ENCODE measurements at places on chromosomes 12 and 14.
A peak's percentile ranks its signal among the peaks of the same experiment; 100 is the strongest.

GRCh38 chr14:92407410-92407809, 84.4 kb downstream of the SLC24A4 start:
- peak; percentile 2 for DNase-seq

- no peak for DNase-seq
These were observed 479.9 kb upstream of the NOVA1 start for GRCh38 chr14:27077710-27078109.

- DNase-seq: no peak
These were observed 9.1 kb upstream of the FBLN5 start for GRCh38 chr14:91956616-91957015.

DNA sequence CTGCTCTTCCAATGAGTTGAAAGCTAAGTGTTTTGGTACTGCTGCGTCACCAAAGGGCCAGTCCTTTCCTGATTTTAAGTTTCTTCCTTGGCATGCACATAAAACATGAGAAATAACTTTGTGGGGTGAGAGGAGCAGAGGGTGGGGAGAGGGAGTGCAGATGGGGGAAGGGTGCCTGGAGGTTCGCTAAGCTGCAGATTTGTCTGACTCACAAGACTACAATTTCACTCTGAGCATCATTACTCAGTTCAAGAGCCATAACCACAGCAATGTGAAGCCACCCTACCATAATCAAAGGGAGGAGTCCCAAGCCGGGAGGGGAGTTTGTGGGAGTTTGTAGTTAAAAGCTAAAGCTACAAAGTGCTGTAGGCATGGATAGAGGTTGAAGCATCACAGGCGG, 136.1 kb downstream of the ANO2 start:
- DNase-seq: no peak

DNA sequence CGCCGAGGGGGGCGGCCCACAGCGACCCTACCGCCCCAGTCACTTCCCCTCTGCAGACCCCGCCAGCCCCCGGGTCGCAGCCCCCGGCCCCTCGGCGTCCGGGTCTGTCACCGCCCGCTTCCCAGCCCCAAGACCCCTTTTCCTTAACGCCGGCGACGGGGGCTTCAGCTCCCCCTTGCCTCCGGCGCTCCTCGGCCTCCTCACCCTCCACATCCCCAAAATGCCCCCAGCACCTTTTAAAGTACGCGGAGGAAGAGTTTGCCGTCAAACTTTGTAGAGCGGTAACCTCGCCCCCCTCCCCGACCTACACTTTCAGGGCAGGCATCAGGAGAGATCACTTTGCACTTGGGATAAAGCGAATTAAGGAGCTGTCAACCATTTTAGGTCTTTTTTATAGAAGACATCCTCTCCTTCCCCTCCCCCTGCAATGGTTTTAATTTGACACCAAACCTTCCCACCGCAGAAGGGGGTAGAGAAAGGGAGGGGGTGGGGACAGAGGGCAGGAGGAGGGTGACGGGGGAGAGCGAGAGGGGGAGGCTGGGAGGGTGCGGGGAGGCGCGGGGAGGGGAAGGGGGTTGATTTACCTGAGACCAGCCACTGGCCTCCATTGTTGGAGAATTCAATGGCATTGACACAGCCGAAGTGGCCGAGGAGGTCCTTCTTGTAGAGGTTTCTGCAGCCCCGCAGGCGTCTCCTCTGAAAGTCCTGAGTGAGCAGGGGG, 578 bp downstream of the DCAF5 start:
- no peak for DNase-seq

GRCh38 chr14:35339761-35340406, 47.7 kb downstream of the PSMA6 start:
- DNase-seq: peak; percentile 53

DNA sequence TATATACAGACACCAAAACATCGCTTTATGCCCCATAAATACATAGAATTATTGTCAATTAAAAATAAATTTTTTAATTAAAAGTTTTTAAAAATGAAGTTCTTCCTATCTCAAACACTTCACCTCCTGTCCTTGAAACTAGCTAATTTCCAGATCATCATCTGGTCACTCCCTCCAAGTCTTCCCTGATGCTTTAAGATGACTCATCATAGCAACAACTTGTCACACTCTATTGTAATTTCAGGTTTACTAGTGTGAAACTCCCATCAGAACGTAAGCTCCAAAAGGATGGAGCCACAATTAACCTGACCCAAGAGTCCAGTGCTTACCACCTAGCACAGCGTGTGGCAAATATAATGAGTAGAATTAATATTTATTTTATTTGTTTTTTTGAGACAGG, 16.3 kb downstream of the GXYLT1 start:
- DNase-seq: no peak

- DNase-seq: no peak
These were observed 53.6 kb upstream of the EIF5 start for GRCh38 chr14:103280278-103280928.

- DNase-seq: no peak
These were observed 198.3 kb upstream of the CPNE8 start for GRCh38 chr12:39103552-39104165.

DNA sequence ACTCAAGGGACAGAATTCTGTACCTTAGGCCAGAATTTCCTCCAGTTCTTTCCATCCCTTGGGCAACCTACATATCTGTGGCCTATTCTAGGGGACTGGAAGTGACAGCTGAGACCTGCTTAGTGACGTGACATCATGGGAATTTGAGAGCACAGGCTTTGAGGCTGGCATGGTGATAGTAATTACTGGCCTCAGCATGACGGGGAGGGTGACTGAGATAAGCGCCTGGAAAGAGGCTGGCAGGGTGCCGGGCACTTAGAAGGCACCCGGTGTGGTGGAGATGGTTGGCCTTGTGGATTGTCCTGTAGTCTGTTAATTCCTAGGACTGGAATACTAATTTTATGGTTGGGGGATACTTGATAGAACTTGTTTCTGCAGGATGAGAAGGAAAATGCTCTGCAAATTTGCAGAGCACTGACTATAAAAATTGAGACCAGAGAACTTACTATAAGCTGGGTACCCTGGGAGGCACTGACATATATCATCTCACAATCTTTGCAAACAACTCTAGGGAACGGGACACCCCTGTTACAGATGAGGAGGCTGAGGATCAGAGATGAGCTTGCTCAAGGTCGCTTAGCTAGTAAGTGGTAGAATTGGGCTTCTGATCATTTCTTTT, 42.2 kb upstream of the TBX3 start:
- no peak for DNase-seq

GRCh38 chr14:99784508-99784907, 8.7 kb upstream of the EML1 start:
- DNase-seq: no peak

DNA sequence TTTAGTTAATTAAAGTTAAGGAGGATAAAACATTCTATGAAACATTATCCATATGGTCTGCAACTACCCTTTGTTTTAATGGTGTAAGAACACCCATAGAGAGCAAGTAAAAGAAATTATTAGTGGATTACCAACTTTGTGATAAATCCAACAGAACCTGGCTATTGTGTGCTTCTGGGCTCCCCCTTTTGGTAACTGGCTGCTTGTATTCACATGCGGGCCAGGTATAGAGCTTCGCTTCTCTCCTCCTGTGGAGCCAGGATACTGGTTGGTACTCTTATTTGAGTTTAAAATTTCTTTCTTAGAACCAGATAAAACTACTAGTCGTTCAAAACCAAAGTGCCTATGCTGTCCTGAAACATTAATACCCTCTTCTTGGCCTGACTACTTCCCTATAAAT, 81.0 kb downstream of the PTPRR start:
- DNase-seq: no peak

GRCh38 chr12:93108985-93109384, 179.9 kb upstream of the EEA1 start:
- no peak for DNase-seq

- DNase-seq: no peak
These were observed 297.2 kb upstream of the AMIGO2 start for GRCh38 chr12:47376927-47377326.

GRCh38 chr12:52061470-52062166, 8.2 kb upstream of the ATG101 start:
- no peak for DNase-seq

- DNase-seq: no peak
These were observed 36.7 kb upstream of the EGLN3 start for GRCh38 chr14:33987565-33988080.

- DNase-seq: no peak
These were observed 50.3 kb downstream of the CCNK start for GRCh38 chr14:99531251-99532096.

DNA sequence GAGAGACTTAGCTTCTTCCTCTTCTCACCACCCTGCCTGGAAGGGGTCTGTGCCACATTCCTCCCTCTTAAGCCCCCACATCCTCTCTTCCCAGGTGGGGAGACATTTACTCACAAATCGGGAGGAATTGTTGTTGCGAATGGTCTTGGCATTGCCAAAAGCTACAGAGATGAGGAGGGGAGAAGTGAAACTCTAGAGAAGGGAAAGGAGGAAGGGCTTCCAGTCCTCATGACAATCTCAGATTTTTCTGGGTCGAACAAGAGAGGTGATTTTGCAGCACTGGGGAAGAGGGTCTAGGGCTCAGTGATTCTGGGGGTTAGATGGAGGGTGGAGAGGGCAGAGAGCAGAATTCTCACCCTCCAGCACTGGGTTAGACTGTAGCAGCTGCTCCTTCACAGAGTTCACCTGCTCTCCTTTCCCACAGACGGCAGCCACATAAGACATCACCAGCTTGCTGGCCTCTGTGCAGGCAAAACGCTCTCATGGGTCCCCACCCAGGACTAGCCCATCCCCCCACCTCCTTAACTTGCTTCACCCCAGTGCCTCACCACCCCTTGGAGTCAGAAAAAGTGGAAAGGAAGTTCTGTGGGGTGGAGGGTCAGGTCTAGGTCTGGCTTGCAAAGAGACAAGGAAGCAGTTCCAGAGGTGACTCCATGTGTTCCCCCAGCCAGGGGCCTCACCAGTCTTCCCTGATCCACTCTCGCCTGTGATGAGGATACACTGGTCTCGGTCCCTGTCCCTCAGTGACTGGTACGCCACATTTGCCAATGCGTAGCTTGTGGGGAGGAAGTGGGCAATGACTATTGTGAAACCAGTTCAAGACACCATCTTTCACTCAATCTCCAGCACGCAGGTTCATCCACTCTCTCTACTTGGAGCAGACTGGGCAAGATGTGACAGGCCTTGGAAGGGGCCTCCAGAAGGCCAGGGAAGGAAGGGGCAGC, 2.7 kb downstream of the MYO1A start:
- no peak for DNase-seq

DNA sequence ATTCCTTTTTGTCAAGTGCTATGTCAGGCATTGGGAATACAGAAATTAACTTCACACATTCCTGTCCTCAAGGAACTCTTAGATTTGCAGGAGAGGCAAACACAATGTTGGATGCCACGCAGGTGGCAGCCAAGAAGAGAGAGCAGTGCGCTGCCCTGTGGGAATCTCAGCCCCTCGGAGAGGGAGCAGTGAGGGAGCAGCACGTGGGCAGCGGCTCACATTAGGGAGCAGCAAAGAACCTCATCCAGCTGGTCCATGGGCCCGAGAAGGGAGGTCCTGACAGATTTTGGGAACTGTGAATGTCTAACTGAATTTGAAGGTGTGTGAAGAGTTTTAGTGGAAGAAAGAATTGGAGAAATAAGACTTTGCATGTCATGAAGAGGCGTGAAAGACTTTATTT, 47.2 kb upstream of the EVL start:
- DNase-seq: no peak

GRCh38 chr14:75482366-75482765, 39.9 kb upstream of the BATF start:
- DNase-seq: no peak

GRCh38 chr14:66009089-66009488, 477.1 kb upstream of the CCDC196 start:
- no peak for DNase-seq

DNA sequence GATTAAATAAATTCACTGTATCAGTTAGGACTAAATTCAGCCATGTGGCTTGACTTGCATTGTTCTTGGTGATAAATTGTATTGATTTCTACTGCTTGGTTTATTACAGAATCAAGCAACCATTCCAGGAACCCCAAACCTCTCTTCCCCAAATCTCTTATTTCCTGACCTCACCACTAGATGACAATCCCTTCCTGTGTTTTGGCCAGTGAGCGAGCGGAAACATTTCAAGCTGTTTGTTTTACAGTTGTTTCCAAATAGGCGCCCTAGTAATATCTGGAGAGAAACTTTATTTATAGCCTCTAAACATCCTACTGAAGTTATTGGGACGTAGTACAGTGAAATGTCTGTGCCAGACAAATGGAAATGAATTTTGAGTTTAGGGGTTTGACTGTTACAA, 161.1 kb downstream of the SNAPC1 start:
- no peak for DNase-seq

DNA sequence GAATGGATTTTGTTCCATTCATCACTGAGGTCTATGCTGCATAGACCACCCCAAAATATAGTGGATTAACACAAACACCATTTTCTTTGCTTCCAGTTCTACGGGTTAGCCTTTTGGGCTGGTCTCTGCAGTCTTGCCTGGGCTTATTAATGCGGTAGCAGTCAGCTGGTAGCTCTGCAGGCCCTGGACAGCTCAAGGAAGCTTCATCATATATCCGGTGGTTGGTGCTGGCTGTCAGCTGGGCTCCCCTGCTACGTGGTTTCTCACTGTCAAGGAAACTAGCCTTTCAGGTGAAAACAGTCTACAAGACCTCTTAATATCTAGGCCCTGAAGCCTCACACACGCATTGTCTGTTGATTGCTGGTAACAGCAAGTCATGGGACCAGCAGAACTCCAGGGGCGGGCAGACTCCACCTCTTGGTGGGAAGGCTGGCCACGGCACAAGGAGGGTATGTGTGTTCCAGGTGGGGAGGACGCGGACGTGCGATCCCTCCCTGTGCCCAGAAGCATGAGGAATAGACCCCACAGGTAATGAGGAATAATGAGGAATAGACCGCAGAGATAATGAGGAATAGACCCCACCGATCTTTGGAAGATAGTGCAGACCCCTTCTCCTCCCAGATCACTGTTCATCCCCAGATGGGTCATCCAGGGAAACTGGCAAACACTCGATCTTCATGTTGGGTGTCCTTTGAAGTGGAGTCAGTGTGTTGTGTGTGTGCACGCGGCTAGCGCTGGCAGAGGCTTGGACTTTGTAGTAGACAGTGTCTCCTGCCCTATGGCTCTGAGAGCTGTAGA, 13.3 kb downstream of the TSPAN9 start:
- DNase-seq: no peak

DNA sequence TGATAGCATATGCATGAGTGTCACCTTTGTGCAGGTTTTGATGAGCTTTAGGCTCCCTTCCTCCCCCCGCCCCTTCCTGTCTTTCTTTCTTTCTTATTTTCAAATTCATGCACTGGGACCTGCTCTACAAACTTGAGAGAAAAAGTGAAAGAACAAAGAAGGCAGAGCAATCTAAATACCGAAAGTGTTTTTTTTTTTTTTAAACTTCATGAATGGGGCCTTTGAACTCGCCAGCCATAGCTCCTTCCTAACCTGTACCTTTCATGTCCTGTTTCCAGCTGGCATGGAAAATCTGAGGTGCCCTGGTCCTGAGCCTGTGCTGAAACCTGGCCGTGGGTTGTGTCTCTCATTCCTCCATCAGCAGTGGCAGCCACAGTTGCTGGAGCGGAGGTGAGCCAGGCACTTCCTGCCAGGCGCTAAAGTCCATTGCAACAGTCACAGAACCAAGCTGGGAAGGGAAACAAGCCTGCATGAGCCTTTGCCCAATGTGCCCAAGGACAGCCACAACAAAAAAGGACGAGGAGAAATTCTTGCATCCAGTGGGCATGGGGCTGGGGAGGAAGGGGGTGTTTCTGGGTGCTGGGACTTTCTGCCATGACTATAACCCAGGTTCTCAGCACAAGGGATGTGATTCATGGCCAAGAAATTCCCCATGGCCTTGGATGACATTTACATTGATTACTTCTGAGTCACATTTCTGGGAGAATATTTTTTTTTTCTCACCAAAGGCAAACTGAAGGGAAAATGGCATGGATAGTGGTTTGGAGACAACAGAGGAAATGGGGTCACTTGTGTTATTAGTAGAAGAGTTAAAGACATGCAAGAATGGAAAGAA, 102.7 kb downstream of the TMEM30B start:
- DNase-seq: no peak

Data from GDM1 (cell line).